Stimulated activated naive CD4-positive, alpha-beta T cell (primary cell): ENCODE measurements at places on chromosomes 4 and X.

GRCh38 chrX:30308263-30309138 is 689 bp downstream of the NR0B1 start:
- no peak for DNase-seq

DNA sequence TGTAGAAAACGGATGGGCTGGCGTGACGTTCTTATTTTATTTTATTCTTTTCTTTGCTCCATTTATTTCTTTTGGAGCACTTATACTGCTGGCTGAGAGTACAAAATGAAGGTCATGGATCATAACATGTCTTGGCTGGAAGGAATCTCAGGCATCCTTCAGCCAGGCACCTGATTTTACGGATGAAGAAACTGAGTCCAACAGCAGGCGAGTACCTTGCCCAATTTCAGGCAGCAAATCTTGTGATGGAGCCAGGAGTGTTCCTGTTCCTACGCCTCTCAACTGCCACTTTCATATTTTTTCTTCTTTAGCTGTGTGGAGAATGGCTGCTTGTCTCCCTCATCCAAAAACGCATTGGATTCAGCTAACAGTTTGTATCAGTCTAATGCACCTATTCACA is 332.1 kb upstream of the IGFBP7 start:
- no peak for DNase-seq

GRCh38 chrX:43910012-43910411 is 27.8 kb upstream of the MAOB start:
- DNase-seq, result no peak

- no peak for DNase-seq
These were observed 386.6 kb downstream of the CENPC start for GRCh38 chr4:67158666-67159065.

- no peak for DNase-seq
These were observed 41.9 kb upstream of the PDGFRA start for GRCh38 chr4:54187148-54187547.
